NCI-H187 (cell line): ENCODE measurements at places on chromosomes 16 and 17.

DNA sequence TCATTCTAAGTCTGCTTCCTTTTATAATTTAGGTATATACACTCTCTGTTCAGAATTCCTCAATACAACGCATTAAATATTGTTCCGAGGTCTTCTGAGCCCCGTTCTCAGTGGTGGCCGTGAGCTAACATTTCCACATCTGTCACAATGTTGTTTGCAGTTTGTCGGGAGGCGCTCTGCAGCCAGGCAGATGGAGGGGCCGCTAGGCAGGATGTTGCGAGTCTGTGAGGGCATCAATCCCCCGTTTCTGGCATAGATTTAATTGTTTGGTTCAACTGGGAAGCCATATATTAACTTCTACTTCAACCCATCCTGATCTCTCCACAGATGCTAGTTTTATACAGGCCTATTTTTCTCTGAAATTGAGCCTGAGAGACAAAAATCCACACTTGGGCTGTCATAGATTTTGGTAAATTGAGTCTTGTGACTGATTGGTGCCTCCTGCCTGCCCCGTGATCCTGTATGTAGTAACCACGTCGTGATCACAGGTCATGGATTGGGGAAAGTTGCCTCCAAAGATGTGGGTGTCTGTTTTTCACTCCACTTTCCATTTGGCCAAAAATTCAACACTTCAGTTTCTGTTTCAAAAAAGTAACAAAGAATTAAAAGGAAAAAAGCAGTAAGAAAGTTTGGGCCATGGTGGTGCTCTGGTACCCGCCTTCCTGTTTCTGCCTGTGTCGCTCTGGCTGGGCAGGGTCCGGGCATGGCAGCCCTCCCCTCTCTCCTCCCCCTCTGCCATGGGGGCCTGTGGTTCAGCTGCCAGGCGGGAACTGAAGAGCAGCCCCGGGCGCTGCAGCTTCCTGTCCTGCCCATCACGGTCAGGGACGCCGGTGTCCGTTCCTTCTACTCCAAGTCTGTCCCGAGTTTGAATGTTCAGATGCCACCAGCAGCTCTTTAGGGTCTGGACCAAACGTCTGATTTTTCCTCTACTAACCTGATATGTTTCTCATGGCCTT, 41.5 kb downstream of the RPTOR start:
- DNase-seq = no peak

DNA sequence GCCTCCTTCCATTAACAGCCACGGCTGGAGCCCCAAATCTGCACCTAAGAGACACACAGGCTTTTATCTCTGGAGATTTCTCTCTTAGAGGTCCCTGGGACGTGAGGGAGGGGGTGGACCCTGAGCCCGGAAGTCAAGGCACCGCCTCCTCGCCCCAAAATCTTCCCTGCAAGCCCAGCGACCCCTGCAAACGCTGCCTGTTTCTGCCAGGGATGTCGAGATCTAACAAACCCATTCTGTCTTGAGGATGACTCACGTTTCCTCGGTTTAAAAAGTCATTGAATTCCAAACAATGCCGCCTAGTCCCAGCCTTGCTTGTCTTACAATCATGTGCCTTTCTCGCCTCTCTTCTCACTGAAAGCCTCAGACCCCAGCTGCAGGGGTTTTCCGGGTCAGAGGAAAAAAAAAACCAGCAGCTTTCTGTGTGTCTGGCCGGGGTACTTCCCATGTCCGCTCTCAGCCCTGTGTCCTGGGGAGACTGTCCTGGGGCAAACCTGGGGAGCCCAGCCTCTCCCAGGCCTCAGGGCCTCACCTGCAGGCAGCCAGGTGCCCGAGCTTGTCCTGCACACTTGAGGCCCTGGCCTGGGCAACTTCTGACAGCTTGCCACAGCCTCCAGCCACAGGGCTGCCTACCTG, 15.4 kb downstream of the ARL2BP start:
- no peak for DNase-seq

DNA sequence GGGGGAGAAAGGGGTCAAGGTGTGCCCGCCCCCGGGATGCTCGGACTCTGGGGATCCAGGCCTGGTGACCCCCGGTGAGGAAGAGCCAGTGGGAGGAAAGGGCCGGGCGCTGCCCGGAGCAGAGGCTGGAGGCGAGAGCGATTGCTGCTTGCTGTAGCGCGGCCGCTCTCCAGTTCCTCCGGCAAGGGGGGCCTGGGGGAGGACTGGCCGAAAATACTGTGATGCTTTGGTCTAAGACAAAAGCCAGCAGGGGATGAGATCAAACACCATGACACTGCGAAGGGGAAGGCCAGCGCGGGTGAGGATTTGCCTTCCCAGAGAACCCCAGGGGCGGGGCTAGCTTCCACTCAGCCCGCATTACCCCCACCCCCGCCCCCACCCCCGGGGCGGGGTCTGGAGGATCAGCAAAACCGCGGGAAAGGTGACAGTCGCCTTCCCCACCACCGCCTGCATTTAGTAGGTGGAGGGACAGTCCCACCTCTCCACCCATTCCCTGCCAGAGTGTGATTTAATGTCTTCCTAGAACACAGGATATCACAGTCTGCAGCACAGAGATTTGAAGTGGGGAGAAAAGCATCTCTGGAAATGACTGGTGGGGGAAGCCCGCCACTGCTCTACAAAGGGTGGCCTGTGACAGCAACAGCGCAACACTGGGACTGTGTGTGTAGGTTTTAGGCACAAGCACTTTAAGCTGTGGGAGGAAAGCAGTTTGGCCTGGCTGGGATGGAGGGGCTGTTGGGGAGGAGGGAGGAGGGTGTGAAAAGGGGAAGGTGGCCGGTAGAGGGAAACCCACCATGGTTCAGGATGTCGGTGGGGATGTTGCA, 25.7 kb downstream of the MRC2 start:
- peak; percentile 80 for DNase-seq

- no peak for DNase-seq
Measured at GRCh38 chr17:21815352-21816063, 123.2 kb downstream of the KCNJ18 start.

DNA sequence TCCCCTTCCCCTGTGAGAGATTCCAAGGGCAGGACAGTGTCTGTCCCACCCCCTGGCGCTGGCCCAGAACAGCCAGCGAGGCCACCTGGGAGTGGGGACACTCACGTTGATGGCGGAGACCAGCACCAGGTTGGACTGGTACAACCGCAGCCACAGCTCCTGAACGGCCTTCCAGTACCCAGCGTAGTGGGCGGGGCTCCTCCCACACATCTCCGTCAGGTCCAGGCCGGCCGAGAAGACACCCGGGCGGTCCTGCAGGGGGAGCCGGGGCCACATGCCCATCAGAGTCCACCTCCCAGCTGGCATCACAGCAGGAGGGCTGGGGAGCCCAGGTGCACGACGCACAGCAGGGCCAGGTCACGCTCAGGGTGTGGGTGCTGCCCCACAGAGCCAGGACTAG, 7.1 kb downstream of the ECI1 start:
- no peak for DNase-seq

- no peak for DNase-seq
Measured at GRCh38 chr17:38589462-38590114, 16.2 kb downstream of the SRCIN1 start.

GRCh38 chr16:19289811-19290485, 4.4 kb downstream of the CLEC19A start:
- no peak for DNase-seq

DNA sequence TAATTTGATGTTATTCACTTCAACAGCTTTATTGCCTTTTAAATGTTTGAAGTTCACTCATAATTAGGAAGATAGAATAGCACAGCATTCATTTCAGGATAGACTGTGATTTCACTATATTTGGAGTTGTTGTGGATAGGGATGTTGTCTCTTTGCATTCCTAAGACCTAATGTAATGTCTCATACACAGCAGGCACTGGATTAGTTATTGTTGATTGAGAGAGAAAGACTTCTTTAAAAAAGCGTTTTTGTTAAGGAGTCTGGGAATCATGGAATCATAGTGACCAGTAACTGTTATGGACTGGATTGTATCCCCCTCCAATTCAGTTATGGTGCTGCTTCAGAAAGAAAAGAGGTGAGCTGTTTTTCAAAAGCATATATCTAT, 122.0 kb downstream of the USP22 start:
- no peak for DNase-seq

GRCh38 chr17:7173687-7174602, 5.2 kb downstream of the ASGR1 start:
- DNase-seq = no peak

GRCh38 chr16:73054498-73054812, 6.5 kb upstream of the ZFHX3 start:
- no peak for DNase-seq

DNA sequence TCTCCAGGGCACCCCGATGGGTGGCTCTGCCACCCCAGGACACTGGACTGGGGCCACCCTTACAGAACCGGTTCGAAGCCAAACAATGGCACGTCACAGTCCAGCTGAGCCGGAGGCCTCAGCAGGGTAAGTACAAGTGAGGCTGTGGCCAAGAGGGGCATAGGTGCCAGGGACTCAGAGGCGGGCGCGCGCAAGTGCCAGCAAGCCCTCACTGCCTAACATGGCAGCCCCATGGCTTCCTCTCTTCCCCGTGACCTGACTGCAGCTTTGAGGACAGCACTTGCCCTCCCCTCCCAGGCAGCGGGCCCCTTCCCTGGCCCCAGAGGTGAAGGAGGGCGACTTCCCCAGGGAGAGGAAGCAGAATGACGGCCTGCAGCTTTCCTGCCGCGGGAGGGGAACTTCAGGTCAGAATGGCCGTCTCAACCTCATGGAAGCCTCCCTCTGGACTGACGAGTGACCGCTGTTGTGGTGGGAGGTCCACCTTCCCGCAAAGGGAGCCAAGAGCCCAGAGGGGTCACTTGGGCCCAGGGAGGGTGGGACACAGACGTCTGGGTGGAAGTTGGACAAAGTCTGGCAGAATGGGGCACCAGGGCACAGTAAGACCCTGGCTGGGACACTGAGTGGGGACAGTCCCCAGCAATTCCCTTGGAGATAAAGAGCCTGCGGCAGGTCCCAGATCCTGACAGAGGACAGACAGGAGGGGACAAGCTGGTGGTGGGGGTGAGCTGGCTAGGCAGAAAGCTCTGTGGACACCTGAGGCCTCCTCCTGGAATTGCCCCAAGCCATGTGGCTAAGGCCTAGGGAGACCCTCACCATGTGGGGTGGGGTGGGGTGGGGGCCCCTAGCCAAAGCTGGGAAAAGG, 52.1 kb upstream of the TOB1 start:
- no peak for DNase-seq

DNA sequence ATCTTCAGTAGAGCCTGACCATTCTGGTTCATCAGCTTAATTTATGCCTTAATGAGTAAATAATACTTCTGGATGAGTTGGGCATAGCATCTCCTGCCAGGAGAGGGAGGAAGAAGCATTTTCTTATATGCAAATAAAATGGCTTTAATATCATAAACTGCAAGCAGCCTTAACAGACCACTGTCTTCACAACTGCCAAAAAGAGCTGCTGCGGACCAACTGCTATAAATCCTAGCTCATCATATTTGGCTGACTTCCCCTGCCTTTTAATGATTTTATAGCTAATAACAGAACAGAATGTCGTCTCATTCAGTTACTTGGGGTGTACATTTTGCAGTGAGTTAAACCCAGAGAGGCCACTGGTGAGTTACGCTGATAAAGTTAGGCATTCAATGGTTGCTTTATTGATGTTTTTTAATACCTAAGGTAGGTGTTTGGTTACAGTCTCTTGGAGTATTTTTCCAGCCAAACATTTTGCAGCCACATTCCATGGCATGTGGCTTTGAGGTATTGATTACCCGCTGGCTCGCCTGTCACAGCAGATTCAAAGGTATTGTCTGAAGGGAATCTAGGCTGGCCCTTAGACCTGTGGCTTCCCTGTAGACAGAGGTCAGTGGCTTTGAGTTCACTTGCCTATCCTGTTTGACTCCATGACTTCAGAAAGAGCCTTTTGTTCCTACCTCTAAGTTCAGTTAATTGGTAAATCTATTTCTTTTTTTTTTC, 16.4 kb downstream of the FAM20A start:
- no peak for DNase-seq

DNA sequence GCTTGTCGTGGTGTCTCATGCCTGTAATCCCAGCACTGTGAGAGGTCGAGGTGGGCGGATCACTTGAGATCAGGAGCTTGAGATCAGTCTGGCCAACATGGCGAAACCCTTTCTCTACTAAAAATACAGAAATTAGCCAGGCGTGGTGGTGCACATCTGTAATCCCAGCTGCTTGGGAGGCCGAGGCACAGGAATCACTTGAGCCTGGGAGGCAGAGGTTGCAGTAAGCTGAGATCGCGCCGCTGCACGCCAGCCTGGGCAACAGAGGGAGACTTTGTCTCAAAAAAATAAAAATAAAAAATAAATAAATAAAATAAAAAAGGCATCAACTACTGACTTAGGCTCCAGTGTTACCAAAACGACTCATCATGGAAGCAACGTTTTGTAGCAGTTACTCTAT, 115.5 kb downstream of the PLCG2 start:
- DNase-seq = no peak

DNA sequence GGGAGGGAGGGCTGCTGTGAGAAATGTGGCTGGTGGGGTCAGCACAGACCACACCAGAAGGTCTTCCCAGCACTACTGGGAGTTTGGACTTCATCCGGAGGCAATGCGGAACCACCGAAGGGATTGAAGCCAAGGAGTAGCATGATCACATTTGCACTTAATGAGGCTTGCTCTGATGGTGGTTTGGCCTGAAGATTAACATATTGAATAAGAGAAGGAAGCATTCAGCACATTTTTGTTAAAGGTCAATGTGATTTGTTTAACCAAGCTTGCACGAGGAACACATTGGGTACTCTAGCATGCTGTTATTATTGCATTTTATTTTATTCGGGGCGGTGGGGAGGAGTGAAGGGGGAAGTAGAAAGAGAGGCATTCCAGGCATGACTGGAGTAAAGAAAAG, 378.6 kb downstream of the UTP18 start:
- no peak for DNase-seq

DNA sequence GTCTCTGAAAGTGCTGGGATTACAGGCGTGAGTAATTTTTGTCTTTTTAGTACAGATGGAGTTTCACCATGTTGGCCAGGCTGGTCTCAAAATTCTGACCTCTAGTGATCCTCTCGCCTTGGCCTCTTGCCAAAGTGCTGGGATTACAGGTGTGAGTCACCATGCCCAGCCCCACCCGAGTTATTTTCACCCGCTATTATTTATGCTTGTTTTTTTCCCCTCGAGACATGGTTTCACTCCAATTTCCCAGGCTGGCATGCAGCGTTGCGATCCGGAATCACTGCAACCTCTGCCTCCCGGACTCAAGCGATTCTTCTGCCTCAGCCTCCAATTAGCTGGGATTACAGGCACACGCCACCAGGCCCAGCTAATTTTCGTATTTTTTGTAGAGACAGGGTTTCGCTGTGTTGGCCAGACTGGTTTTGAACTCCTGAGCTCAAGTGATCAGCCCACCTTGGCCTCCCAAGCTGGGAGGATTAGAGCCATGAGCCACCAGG, 9.2 kb downstream of the RPL23 start:
- DNase-seq = no peak

- DNase-seq = no peak
Measured at GRCh38 chr16:1395444-1396031, 19.0 kb downstream of the UNKL start.

DNA sequence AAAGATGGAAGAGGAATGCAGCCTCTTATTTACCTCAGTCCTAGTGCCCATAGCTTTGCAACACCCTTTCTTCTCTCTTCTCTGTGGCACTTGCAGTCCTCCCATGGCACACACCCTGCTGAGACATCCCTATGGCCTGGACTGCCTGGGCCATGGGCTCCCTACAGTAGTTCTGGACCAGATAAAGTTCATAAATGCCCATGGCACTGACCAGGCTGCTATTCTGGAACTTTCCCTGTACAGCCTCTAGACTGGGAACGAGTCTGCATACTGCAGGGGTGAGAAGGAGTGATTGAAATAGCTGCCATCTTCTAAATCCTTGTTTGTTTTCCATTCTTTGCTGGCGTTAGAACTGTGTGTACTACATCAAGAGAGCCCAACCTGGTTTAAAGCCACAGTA, 24.5 kb upstream of the ADAM11 start:
- no peak for DNase-seq

GRCh38 chr16:68429076-68429854, 19.0 kb downstream of the SMPD3 start:
- no peak for DNase-seq
